Smooth muscle cell of the pulmonary artery (primary cell): ENCODE measurements at places on chromosomes 3 and 15. TPM values are rescaled to one million over a fixed set of nuclear protein-coding genes. Genes with fewer than 3 reads are reported as not detected.

LMAN1L gene
- total RNA-seq, result 0.26 TPM in 1 of 2 replicates, not detected in the other

SMCO1 gene
- not detected in 2 replicates for total RNA-seq

ADGRG7 gene
- 0.07 TPM in 1 of 2 replicates, not detected in the other for total RNA-seq

EAF1 gene
- total RNA-seq, result 22.1 and 28.6 TPM in 2 replicates
